Bladder microvascular endothelial cell (primary cell): ENCODE measurements at places on chromosomes 3 and 15. TPM values are rescaled to one million over a fixed set of nuclear protein-coding genes. Genes with fewer than 3 reads are reported as not detected.

The HRH1 gene
- 7.4 and 11.9 TPM in 2 replicates for total RNA-seq

The CRYGS gene
- 0.49 and 2.4 TPM in 2 replicates for total RNA-seq

The EPHB1 gene
- total RNA-seq, result 1.5 and 14.5 TPM in 2 replicates

The DGKG gene
- 0.16 and 0.94 TPM in 2 replicates for total RNA-seq

The NOP10 gene
- total RNA-seq, result 182 and 189 TPM in 2 replicates

The TLR9 gene
- total RNA-seq, result under 0.01 and 0.06 TPM in 2 replicates

The DNAJB8 gene
- total RNA-seq, result not detected in 2 replicates

The RETNLB gene
- not detected in 2 replicates for total RNA-seq

The CDHR4 gene
- total RNA-seq, result not detected in 2 replicates

The MKRN3 gene
- not detected in 2 replicates for total RNA-seq
